ENCODE measurements at places on chromosomes 4 and X.

GRCh38 chrX:20320461-20321159 lies 53.9 kb upstream of the RPS6KA3 start:
- DNase-seq, result no peak

- no peak for DNase-seq
Observed at GRCh38 chrX:46543441-46543840, 1.8 kb downstream of the ZNF674 start.

DNA sequence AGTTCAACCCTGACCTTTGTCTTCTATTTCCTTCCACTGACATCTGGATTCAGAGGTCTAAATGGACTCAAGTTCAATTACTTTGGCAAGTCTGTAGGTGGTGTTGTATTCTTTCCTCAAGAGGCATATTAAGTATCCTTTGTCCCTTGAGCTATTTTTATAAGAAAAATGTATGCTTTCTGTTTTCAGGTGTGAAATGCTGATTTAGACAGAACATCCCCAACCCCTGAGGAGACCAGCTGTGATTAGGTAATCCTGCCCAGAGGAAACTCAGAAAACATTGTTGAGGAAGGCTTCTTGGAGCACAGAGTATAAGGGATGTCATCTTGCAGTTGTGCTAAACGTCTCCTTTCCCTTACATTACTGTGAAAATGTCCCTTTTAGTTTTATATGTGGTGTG lies 46.6 kb upstream of the EGFL6 start:
- DNase-seq, result no peak

DNA sequence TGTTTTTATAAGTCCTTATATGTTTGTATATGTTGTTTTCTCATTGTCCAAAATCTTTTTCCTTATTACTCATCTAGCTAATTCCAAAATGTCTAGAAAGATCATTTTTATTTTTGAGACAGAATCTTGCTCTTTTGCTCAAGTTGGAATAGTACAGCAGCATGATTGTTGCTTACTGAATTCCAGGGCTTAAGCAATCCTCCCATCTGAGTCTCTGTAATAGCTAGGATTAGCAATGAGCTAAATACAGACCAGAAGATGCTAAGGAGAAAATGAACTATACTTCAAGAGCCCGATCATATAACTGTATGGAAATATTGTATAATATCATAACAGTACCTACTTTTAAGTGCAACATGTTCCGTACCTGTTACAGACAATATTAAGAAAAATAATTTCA lies 1027.0 kb downstream of the STIM2 start:
- no peak for DNase-seq

DNA sequence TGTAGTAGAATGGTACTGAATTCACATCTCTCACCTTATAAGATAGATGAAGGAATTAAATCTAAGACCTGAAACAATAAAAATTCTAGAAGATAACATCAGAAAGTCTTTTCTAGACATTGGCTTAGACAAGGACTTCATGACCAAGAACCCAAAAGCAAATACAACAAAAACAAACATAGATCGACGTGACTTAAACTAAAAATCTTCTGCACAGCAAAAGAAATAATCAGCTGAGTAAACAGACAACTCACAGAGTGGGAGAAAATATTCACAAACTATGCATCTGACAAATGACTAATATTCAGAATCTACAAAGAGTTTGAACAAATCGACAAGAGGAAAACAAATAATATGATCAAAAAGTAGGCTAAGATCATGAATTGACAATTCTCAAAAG lies 38.8 kb downstream of the UGT2A3 start:
- no peak for DNase-seq

GRCh38 chr4:102868781-102869568 lies at the start of gene CISD2:
Gene CISD2 (plus strand): TSS chr4:102868992. CDS start chr4:102869085, 93 bp downstream.
- DNase-seq, result peak; percentile 86

DNA sequence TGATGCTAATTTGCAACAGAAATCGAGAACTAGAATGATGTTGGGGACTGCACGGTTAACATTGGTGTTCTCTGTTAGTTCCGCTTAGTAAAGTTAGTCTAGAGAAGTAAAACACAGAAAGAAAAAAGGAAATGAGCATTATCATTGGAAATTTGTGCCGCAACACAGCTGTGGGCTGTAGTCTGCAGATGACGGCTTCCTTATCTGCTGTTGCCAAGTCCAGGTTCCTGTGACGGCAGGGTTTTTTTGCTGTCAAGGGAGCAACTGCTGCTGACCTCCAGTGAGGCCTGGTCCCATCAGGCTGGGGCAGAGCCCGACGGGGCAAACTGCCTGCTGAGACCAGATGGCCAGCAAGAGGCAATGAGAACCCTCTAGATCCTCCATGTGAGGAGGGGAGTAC lies 38.9 kb upstream of the PHEX start:
- no peak for DNase-seq

- no peak for DNase-seq
Observed at GRCh38 chrX:108159028-108159670, 67.6 kb downstream of the ATG4A start.

DNA sequence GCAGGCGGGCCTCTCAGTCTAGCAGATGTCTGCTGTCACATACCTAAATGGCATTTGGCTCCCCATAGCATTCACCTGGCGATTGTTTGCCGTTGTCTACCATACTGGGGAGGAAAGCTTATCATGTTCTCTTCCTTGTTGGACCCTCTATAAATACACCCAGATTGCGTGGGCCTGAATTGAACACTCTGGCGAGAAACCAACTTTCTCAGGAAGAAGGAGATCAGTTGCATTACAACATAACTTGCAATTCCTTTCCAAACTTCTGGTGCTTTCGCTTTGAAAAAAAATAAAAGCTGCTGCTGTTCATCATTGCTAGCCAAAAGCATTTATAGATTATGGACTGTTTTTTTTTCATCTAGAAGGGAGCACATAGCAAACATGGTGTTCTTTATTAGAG lies 230.0 kb upstream of the GPC4 start:
- no peak for DNase-seq

GRCh38 chr4:169621731-169622492 lies 1.5 kb downstream of the CLCN3 start:
- peak; percentile 30 for DNase-seq

DNA sequence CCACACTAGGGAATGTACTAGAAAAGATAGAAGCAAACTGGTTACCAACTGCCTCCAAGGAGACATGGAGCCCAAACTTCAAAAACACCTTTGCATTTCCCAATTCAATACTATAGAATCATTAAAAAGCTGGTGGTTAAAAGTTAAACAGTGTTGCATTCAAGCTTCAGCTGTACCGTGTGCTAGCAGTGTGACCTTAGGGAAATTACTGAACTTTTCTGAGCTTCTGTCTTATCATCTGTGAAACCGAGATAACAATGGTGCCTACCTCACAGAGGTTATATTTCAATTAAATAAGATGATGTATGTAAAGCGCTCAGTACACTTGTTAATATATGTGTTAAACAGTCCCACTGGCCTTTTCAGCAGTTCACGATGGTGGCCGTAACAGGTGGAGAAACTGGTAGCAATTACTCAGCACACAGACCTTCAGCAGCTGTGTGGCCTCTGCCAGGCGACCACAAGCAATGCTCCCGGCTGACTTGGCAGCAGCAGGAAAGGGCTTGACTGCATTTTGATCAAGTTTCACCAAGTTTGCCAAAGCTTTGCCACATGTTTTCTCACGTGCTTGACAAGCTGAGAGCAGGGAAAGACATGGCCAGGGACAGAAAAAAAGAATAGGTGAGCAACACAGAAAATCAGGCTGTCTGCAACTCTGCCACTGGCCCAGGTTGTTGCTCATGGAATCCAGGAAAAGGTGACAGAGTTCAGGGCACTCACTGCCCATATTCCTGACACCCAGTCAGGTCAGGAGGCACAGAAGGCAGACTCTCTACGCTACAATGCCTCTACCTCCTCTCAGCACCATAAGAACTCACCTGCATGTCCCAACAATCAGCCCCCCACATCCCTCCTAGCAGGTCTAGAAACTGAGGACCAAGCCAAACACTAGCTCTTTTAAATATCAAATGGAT lies 72.1 kb downstream of the PARM1 start:
- no peak for DNase-seq

DNA sequence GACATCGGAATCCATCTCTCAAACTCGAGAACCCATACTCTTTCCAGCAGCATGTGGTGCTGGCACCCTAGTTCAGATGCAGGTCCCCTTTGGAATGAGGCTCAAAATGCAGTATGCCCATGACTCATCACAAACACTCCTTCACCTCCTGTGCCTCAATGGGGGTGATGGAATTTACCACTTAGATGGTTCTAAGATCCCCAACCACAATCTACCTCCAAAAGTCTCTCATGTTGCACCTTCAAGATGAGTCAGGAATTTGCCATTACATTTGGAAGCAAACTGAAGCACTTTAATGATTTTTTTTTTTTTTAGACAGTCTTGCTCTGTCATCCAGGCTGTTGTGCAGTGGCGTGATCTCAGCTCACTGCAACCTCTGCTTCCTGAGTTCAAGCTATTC lies 8.5 kb upstream of the MID1 start:
- no peak for DNase-seq

DNA sequence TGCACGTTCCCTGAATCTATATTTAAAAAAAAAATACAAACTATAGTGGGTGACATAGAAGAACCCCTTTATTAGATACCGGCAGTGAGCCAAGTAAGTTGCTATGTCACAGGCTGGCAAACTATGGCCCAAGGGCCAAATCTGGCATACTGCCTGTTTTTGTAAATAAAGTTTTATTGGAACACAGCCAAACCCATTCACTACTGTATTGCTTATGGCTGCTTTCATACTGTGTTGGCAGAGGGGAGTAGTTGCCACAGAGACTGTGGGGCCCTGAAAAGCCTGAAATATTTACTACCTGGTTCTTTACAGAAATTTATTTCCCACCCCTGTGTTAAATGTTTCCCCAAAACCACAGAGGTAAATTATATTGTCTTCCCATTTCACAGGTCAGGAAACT lies 71.2 kb upstream of the EGFL6 start:
- no peak for DNase-seq

- no peak for DNase-seq
Observed at GRCh38 chr4:1232661-1233621, 16.0 kb downstream of the CTBP1 start.

DNA sequence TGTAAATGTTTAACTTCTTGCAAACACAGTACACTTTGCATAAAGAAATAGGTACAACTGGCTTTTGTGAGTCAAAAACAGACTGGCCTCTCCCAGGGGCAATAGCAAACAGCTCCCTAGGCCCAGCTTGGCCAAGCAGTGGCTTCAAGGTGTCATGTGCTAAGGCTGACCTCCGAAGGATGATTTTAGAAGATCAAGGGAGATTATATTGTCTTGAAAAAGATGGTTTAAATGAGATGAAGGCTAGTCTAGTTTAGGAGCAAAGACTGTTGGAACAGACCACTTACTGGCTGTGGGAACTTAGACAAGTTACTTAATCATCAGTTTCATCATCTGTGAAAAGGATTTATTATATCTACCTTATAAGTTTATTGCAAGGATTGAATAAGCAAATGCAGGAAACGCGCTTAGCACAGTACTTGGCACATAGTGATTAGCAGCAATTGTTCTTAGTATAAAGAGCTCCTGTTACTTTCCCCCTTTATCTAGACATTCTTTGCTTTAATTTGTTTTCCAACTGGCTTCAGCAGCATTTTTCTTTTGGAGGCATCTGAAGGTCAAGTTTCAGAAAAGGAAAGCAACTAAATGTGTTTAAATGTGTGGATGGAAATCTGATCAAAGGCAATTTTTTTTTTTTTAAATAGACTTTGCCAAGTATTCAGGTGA lies 17.2 kb downstream of the ANXA3 start:
- no peak for DNase-seq

DNA sequence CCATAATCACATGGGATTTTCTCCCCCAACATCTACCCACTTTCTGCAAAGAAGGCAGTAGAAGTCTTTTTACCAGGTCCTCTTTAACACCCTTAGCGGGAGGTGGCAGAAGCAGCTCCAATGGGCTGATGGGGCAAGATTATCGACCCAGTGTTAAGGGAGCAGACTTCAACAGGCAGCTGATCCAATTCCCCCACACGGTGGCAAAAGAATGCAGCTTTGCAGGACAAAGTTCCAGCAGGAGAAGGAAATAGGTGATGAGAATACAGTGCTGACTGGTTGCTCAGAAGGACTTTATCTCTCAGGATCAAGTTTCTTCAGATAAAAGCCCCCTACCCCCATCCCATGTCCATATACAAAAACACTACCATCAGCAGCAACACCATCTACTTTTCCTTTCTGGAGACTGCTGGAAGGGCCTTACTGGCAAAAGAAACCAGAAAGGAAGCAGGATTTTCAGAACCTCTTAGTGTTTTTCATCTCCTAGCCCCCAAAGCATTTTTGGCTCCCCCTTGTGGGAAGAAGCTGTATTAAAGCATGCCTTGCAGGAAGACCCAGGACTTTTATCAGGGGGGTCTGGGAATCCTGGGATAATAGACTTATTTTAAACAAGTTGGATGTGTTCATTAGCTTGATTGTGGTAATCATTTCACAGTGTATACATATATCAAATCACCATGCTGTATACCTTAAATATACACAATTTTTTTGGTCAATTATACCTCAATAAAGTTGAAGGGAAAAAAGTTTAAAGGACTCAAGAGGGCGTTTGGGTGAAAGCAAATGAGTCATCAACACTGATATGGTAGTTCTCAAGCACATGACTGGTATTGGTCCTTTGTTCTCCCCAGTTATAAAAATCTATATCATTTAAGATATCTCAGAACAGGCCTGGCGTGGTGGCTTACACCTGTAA lies 146.4 kb downstream of the GPC3 start:
- peak; percentile 14 for DNase-seq

DNA sequence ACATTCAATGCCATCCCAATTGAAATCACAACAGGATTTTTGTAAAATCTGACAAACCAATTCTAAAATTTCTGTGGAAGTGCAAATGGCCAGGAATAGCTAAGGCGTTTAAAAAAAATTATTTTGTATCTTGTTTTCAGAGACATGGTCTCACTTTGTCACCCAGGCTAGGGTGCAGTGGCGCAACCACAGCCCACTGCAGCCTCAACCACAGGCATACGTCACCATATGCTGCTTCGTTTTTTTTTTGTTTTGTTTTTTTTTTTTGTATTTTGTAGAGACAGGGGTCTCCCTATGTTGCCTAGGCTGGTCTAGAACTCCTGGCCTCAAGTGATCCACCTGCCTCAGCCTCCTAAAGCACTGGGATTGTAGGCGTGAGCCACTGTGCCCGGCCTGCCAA lies 24.5 kb downstream of the ZNF41 start:
- DNase-seq, result no peak

- peak; percentile 16 for DNase-seq
Observed at GRCh38 chrX:136586386-136586785, 54.4 kb downstream of the VGLL1 start.

DNA sequence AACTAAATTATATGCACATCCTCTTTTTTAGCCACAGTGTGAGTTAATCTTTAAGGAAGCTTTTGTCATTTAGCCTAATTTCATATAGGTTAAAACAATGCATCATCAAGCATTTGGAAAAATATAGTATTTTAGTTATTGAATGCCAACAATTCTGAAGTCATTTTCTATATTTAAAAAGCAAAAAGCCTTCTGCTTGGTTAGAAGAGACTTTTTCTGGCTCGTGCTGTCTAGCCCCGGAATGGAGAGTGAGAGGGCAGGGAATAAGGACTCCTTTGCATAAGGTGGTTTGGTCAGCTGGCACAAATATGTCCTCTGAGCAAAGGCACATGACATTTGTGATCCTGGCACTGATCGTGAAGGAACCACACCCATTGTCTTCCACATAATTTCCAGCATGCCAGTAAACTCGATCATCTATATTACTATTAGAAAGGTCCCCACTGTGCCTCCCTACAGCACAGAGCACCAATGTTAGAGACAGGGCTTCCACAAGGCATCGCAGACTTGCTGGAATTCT lies 393.7 kb upstream of the INTU start:
- no peak for DNase-seq
